ENCODE measurements at places on chromosomes 5 and 9. TPM values are rescaled to one million over a fixed set of nuclear protein-coding genes. Genes with fewer than 3 reads are reported as not detected.

The PCDHB4 gene
- 0.22 TPM for total RNA-seq

The PHF2 gene
- 17.3 TPM for total RNA-seq

The LRRTM2 gene
- total RNA-seq = not detected

The OGN gene
- not detected for total RNA-seq

The CCL27 gene
- not detected for total RNA-seq

The IL13 gene
- not detected for total RNA-seq

The SYNPO gene
- total RNA-seq = not detected

The C5orf52 gene
- not detected for total RNA-seq

The POMT1 gene
- total RNA-seq = 18.5 TPM

The PCDHB9 gene
- 0.54 TPM for total RNA-seq

The C5orf22 gene
- total RNA-seq = 23.7 TPM

The SOHLH1 gene
- total RNA-seq = not detected

The CCL28 gene
- total RNA-seq = 2.0 TPM

The TLR4 gene
- 0.43 TPM for total RNA-seq

The GALNT12 gene
- 14.3 TPM for total RNA-seq

The WDR31 gene
- total RNA-seq = 1.7 TPM
